ENCODE measurements at places on chromosomes 1 and 21. TPM values are rescaled to one million over a fixed set of nuclear protein-coding genes. Genes with fewer than 3 reads are reported as not detected.

The FMO2 gene
- total RNA-seq: 49.7 TPM

The CHI3L1 gene
- total RNA-seq: not detected

GRCh38 chr1:70140343-70140742 is 65.0 kb downstream of the LRRC40 start:
- peaks cover 27% of the 10 kb centered on the region for H3K4me1 ChIP-seq
- H3K36me3 ChIP-seq: peaks cover 8% of the 10 kb centered on the region
- no peak for DNase-seq
- H3K27me3 ChIP-seq: no peaks in the 10 kb centered on the region
- no peak overlapping the region for H3K27ac ChIP-seq

DNA sequence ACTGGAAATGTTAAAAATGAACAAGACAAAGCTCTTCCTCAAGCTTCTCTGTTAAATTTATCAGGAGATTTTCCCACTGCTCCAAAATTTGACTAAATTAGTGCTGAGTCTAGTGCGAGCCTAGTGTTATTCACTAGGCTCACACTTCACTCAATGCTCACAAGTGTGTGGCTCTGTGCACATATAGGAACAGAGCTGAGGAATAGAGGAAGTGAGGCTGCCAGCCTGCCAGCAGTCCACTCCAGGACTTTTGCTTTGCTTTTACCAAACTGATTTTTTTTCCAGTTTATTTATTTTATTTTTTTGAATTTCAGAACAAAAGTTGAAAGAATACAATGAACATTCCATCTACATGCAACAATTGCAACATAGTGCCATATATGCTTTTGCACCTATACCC is 87.2 kb downstream of the VAV3 start:
- no peaks in the 10 kb centered on the region for H3K36me3 ChIP-seq
- no peaks in the 10 kb centered on the region for H3K4me1 ChIP-seq
- H3K27me3 ChIP-seq: no peaks in the 10 kb centered on the region
- no peak for DNase-seq
- H3K27ac ChIP-seq: no peak overlapping the region

DNA sequence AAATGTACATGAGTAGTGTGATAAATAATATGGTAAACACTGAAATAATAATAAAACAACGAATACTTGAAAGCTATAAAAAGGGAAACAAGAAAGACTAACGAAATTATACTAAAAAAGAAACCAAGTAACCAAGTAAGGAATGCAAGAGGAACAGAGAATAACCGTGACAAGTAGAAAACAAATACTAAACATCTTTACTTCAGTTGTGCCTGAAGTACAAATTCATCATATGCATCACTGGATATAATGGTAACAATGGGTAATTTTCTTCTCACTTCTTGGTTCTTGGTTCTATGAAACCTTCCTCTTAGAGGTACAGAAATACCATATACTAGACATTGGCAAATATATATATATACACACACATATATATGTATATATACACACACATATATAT is 1093.6 kb upstream of the B3GALT2 start:
- H3K4me3 ChIP-seq: no peak overlapping the region
- DNase-seq: no peak
- H3K27ac ChIP-seq: no peak overlapping the region
- no peaks in the 10 kb centered on the region for H3K27me3 ChIP-seq
- no peaks in the 10 kb centered on the region for H3K36me3 ChIP-seq

DNA sequence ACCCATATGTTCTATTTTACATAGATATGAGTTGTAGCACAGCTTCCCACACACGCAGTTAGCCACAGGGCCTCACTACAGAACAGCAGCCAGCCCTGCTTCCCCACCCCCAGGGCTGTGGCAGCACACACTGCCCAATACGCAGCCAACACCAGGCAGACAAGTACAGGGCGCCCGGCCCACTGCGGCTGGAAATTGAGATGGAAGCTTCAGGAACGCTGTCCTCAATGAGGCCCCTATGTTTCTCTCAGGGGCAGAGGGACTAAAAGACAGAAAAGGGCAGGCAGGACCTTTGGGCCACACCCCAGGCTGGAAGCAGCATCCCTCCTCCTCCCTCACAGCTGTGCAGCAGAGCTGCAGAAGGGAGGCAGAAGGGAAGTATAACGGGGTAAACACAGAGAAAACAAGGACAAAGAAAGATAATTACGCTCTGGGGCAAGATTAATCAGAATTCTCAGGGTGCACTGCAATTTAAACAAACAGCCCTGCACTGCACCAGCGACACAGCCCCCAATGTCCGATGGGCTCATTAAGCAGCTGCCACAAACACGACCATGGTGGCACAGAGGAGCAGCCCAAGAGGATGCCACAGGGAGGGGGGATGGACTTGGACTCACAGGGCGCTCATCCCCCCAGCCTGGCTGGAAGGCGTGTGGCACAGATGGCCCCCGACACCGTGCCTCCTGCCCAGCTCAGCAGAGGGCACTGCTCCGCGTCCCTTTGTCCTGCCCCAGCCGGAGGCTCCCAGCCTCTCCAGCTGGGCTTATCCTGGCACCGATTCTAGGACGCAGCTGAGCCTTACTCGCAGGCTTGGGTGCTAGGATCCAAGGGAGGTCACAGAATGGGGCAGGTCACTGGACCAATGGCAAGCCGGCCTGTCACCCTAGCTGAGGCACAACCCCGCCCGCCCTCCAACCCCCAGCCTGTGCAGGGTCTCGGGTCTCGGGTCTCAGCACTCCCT is 14.2 kb downstream of the WDR4 start:
- no peak for DNase-seq
- H3K27me3 ChIP-seq: no peaks in the 10 kb centered on the region
- H3K4me3 ChIP-seq: no peak overlapping the region

DNA sequence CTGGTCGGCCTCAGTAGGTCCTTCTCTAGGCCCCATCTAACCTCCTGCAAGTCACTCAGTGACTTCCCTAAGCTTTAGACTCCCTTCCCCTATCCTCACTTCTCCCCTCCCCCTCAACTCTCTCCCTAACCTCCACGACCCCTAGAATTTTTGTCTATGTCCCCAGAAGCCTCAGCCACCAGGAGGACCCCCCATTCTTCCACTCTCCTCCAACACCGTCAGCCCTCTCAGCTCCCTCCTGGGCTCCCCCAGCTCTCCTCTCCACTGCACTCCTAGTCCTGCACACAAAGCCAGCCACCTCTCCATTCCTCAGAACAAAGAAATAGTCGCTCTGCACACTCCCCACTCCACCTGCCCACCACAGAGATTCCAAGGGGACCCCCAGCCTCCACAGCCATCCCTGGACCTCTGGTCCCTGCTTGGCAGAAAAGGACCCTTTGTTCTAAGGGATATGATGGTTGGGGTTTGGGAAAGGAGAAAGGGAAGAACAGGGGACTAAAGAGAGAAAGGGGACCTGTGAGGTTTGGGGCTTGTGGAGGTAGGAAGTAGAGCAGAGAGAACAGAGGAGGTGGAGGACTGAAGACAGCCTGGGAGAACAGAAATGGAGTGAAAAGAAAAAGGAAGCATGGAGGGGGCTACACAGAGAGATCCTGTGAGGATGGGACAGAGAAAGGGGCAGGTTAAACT is 2.8 kb downstream of the ARHGEF2 start:
- peak overlapping the region; percentile 99 for H3K27ac ChIP-seq
- peaks cover 99% of the 10 kb centered on the region for H3K4me1 ChIP-seq
- H3K27me3 ChIP-seq: no peaks in the 10 kb centered on the region
- no peak for DNase-seq
- peak overlapping the region; percentile 77 for H3K4me3 ChIP-seq

GRCh38 chr1:234707641-234708040 is 97.7 kb upstream of the IRF2BP2 start:
- H3K27me3 ChIP-seq: no peaks in the 10 kb centered on the region
- DNase-seq: no peak
- no peaks in the 10 kb centered on the region for H3K36me3 ChIP-seq
- no peak overlapping the region for H3K4me3 ChIP-seq
- peaks cover 19% of the 10 kb centered on the region for H3K4me1 ChIP-seq
- H3K27ac ChIP-seq: no peak overlapping the region

DNA sequence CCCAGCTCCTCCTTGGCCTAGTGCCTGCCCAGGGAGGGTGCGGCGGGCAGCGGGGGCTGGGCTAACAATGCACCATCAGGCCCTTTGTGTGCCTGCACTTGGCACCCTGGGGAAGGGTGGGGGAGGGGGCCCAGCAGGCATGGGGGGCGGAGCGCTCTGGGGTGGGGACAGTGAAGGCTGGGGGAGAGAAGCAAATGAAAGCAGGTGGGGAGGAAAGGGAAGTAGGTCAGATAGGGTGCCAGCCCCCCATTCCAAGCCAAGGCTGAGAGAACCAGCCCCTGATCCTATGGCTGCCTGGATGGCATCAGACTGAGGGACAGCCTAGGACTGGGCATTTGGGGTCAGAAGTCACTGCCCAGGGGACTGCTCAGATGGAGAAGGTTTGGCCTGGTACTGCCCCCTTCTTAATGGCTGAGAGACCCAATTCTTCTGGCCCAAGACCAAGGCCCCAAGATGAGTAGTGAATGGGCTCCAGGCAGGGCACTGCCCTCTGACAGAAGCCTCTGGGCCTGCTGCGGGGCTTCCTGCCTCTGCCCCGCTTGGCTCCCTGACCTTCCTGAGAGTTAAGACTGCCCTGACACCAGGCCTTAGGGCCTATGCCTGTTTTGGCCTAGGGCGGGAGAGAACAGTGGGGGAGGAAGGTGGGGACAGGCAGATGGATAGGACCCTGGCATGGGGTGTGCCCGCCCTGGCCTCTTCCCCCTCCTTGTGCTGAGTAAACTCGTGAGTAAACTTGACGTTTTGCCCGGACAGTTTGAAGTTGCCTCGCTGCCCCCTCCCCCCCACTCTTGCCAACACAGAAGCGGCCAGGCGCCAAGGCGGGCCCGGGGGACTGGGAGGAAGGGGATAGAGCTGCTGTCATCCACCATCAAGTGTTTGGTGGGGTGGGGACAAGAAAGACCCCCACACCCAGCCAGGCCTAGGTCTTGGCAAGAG is 2.7 kb downstream of the ZBTB7B start:
- H3K36me3 ChIP-seq: no peaks in the 10 kb centered on the region
- peak overlapping the region; percentile 95 for H3K4me3 ChIP-seq
- peak; percentile 81 for DNase-seq
- peaks cover 87% of the 10 kb centered on the region for H3K4me1 ChIP-seq
- H3K27me3 ChIP-seq: no peaks in the 10 kb centered on the region

- H3K36me3 ChIP-seq: no peaks in the 10 kb centered on the region
- H3K4me1 ChIP-seq: no peaks in the 10 kb centered on the region
- no peak for DNase-seq
- no peak overlapping the region for H3K4me3 ChIP-seq
Measured at GRCh38 chr1:66648901-66649595, 103.2 kb upstream of the DYNLT5 start.
